ENCODE measurements at places on chromosomes 5 and 9.

DNA sequence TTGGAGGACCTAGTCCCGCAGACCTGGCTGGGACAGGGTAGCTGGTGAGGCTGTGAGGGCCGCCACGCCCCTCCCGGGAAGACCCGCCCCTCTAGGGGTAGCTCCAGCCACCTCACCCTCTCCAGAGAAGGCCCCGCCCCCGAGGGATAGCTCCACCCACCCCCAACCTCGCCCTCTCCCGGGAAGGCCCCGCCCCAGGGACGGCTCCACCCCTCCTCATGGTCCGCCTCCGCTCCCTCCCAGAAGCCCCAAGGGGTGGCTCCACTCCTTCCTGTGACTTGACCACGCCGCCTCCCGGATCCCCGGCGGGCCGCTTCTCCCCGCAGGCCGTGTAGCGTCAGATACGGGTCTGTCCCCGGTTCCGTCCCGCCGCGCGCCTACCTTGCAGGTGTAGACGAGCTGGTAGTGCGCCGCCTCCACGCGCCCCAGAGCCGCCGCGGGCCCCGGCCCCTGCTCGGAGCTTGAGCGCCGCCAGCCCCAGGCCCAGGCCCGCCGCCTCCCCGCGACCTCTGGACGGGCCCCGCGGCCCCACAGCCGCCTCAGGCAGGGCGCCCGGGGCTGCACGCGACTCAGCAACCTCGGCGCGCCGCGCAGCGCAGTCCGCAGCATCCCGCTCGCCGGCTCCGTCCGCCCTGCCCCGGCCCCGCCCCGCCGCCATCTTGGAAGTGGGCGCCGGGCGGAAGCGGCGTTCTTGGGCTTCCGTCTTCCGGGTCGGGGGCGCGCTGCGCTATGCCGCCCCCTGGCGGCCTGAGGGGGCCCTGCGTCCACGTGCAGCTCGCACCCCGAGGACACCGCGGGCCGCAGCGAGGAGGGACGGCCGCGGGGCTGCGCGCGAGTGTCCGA, at the start of gene DNLZ:
TSS of gene DNLZ (minus strand) at position 639 of the 843 bp plus-strand sequence. CDS start at position 609, 30 bp downstream.
- peak; percentile 98 for DNase-seq

GRCh38 chr5:100852988-100853449, 50.1 kb downstream of the ST8SIA4 start:
- peak; percentile 46 for DNase-seq

DNA sequence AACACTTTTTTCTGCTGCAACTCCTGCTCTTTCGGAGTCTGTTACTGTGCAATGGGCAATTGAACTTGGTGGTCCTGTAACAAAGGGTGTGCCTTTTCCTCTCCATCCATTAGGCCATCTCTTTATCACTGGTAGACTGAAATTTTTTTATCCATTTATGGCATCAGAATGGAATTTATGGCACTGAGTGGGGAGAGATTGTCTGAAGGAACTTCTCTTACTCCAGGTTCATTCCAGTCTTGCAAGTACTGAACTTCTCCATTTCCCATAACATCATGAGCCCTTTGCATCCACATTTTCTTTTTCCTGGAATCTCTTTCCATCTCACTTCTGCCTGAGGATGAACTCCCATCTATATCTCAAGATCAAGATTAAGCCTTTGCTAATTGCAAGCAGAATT, 10.0 kb downstream of the SLC46A2 start:
- DNase-seq: peak; percentile 38

GRCh38 chr9:96177005-96177718, 124.8 kb downstream of the HSD17B3 start:
- DNase-seq: no peak
